ENCODE measurements at places on chromosomes 4 and X.

DNA sequence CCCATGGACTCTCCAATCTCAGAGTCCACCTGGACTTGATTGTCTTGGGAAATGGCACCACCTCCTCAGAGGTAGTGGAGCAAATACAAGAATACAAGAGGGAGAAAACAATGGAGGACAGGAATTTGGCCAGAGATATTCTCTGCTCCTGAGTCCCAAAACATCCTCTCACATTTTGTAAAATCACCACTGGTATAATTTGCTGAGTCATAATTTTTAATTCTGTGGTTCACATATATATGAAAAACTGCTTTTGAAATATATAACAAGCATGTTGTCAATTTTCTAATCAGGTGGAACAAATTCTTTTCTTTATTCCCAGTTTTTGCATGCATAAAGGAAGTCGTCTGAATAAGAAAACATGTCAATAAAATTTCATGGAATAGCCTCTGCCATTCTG, 356.1 kb downstream of the AFF2 start:
- DNase-seq, result no peak

DNA sequence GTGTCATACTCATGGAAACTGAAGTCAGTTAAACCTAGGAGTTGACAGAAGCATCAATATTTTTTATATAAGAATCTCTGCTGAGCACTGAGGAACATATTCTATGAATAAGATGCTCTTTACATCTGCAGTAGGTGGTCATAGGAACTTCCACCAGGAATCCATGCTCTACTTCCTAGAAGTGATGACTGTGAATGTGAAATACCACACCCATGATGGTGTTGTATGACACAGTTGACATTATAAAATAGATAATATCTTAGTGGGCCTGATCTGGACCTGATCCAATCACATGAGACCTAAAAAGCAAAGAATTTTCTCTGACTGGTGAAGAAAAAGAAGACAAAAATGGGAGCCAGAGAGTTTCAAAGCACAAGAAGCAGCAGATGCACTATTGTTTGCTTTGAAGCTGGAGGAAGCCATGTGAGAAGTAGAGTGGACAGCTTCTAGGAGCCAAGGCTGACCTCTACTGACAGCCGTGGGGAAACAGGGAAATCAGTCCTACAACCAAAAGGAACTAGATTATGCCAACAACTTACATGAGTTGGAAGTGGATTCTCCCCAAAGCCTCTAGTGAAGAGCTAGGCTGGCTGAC, 68.6 kb upstream of the HS3ST1 start:
- no peak for DNase-seq

DNA sequence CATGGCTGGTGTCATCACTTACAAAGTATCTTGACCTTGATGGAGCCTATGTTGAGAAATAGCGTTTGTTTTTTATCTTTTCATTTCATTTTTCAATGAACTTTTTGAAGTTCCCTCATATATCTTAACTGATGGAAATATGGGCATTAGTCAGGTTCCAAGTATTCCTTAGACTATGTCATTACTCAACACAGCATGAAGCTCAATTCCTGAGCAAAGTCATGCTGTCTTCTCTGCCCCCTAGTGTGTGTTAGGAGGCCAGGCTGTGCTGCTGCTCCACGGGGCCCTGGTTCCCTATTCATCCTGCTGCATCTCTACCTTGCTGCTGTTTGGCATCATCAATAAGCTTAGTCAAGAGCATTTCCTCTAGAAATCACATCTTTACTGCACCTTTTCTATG, 40.9 kb downstream of the GPR143 start:
- DNase-seq, result peak; percentile 23

DNA sequence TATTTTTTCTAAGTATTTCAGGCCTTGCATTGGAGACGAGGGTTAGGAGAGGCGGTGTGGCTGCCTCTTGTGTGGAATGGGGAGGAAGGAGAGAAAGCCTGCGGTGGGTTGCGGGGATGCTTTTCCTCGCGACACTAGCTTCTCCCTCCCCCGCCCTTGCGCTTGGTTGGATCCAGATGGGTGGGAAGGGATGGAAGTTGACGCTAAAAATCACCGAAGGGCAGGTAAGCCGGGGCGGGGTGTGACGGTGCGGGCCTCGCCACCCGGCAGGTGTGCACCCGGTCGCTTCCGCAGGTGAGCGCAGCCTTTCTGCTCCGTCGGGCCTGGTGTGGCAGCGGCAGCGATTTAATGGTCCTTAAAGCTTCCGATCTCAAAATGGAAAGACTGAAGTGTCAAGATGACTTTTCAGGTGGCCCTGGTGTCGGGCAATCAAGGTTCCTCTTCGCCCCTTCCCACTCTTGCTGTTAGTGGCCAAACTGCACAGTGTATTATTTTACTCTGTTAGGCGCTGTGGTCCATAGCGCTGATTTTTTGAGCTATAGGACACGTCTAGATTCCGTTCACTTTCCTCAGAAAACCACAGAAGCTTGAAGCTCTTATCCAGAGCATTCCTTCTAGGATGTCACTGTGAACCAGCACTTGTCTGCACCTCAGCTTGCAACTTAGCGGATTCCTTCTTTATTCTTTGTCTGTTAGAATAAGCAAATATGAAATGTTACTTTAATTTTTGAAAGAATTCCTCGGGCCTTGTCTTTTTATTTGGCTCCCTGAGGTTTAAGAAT, 765 bp downstream of the ENOPH1 start:
- DNase-seq, result no peak

- DNase-seq, result no peak
Observed at GRCh38 chr4:52850406-52851124, 11.6 kb upstream of the RASL11B start.

DNA sequence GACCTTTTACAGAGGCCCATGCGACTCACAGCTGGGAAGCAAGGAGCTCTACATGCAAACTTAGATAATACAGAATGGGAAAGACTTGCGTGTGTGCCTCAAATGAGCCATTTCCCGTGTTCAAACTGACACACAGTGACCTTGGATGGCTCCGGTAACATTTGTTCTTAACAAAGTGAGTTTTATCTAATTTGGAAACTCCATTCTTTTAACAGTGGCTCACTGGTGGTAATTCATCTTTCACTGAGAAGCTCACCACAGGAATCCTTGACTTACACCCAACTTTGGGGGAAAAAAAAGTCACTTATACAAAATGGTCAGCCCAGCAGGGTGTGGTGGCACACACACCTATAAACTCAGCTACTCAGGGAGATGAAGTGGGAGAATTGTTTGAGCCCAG, 190.6 kb downstream of the LDB2 start:
- DNase-seq, result peak; percentile 27

DNA sequence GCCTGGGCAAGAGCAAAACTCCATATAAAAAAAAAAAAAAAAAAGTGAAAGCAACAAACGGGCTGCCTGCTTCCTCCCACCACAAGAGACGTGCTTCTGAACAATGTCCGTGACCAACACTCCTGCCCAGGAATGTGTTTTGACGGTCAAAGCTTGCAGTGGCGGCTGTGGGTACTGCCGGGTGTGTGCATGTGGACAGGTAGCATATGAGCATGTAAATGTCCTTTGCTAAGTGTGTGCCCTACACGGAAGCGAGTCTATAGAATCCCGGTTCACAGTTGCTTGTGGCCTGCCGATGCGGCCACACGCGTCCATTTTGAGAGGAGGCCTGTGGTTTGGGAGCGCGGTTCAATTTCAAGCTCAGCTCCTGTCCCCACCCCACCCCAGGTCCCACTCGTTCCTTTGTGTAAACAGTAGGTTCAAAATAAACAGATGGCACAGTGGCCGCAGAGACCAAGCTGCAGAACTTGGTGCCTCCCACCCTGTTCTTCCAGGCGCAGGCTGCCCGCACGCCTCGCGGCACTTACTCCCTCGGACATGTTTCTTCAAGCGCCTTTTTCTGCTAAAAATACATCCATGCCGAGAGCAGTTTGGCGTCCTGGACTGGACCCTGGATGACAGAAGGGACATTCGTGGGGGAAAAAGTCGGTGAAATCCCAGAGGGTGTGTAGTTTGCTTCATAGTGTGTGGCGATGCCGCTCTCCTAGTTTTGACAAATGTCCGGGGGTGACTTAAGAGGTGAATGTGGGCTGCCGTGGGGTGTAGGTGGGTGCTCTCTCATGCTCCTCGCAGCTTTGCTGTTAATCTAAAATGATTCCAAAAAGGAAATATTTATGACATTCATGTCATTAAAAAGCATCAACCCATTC, 11.5 kb upstream of the NKX1-1 start:
- DNase-seq, result no peak

GRCh38 chr4:69754926-69755580, 5.4 kb downstream of the SULT1B1 start:
- DNase-seq, result no peak

DNA sequence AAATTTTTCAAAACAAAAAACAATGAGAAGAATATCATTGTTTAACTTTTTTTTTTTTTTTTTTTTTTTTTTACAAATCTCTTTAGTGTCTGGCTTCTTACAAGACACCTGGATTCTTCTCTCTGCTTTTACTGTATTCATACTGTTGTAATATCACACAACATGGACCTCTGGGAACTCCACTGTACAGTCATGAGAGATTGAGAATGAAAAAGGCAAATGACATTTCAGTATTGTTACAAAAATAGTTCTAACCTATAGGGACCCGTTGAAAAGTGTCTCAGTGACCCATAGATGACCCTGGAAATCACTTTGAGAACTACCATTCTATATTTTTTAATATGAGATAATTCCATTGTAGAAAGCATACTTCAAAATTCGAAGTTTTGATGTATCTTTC, 124.4 kb downstream of the SLIT2 start:
- no peak for DNase-seq

GRCh38 chrX:129771266-129771995, 8.3 kb upstream of the SASH3 start:
- DNase-seq, result no peak
